Adrenal gland (tissue), 19 donors: ENCODE measurements at places on chromosomes 16 and 17. TPM values are rescaled to one million over a fixed set of nuclear protein-coding genes. Genes with fewer than 3 reads are reported as not detected.

AATK gene
- 0.73 TPM for polyA plus RNA-seq

TMED6 gene
- 0.22 TPM for polyA plus RNA-seq

SLC16A11 gene
- not detected for polyA plus RNA-seq

CCL3 gene
- polyA plus RNA-seq = 9.9 TPM

CTRL gene
- polyA plus RNA-seq = 0.09 TPM
